Hematopoietic multipotent progenitor cell treated with erythropoietin and hydrocortisone succinate and interleukin-3 and kit ligand, for 8 days (in vitro differentiated cells): ENCODE measurements at places on chromosomes 1 and 21.

GRCh38 chr1:205792961-205793673 lies 17.8 kb upstream of the RAB29 start:
- no peak for DNase-seq

DNA sequence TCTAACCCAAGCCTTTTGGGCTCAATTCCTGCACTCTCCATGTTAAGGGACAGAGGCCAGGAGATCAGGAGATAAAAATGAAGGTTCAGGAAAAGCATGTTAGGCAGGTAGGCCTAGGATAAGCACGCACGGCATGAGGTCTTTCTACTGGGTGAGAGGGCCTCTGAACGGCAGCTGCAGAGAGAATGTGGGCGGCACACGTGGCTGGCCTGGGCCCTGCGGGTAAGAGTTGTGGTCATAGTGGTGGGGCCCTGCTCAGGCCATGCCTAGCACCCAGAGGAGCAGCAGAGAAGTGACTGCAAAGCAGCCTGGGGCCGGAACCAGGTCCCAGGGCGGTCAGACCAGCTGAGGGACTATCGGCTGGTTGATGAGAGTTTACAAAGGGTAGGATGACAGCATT lies 7.5 kb upstream of the FOXO6 start:
- DNase-seq: no peak

GRCh38 chr21:42518215-42518614 lies 4.6 kb downstream of the SLC37A1 start:
- DNase-seq: no peak

GRCh38 chr21:29481081-29481480 lies 182.4 kb downstream of the BACH1 start:
- no peak for DNase-seq

GRCh38 chr1:216626394-216627067 lies 96.7 kb downstream of the ESRRG start:
- peak; percentile 87 for DNase-seq

DNA sequence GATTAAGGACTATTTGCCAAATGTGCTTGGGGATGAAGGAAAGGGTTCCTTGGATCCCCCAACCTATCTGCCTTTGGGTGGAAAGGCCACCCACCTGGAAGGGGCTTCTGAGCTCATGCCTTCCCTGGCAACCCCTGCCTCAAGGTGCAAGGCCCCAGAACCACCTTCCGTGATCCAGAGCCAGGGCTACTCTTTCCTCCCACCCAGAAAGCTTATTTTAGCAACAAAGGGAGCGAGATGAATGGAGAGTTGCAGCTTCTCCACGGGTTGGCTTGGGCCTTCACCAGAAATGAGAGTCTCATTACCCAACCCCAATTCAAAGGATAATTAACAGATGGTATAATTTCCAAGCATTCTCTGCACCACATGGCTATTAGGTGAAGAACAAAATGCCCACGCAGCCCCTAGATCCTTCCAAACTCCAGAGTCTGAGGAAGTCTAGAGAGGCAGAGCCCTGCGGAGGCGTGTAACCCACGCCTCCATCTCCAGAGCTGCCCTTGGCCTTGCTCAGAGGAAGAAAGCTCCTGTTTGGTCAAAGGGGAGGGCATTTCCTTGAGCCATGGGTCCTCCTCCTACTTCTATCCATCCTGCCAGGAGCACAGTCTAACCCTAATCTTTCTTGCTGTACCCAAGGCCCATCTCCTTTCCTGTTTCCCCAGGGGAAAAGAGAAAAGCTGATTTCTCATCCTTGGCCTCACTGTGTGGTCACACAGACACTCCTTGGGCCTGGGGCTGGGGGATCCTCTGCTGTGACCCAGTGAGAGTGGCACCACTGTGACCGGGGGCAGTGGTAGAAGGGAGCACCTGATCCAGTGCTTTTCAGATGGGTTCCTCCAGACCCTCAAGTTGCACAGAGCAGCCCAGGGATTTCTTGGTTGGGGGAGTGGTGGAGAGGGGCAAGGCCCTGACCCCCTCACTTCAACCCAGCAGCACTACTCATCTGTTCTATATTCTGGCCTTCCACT lies 1.7 kb upstream of the CELSR2 start:
- DNase-seq: no peak

DNA sequence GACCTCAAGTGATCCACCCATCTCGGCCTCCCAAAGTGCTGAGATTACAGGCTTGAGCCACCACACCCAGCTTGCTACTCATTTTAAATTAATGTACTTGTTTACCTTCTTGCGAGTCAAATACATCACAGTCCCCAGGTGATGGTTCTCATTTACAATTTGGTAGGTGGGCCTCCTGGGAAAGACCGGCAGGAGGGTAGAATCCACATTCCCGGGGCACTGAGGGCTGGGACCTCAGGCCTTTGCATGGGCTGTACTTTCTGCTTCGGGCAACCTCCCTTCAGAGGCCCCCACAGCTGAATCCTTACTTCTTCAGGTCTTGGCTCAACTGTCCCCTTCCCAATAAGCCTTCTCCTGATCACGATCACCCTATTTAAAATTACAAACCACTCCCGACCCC lies 165.5 kb downstream of the KAZN start:
- DNase-seq: no peak

- peak; percentile 44 for DNase-seq
These were observed 477.1 kb downstream of the LMO4 start for GRCh38 chr1:87805666-87806378.

DNA sequence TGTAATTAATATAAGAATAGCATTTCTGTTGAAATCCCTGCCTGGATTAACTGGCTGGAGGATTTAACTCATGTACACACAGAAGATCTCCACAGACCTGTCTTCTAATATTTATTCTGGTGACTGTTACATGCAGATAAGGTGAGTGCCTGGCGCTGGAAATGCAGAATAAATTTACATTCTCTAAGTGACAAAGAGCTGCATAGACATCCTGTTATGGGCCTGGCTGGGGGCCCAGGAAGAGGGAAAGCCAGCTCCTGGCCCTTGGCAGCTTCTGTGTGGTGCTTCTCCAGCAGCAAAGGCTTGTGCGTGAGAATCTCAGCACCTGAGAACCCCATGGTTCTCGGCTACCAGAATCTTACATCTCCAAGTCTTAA lies 446.6 kb downstream of the PTPRU start:
- no peak for DNase-seq

- DNase-seq: no peak
These were observed 27.5 kb downstream of the SLC22A15 start for GRCh38 chr1:116003823-116004222.

DNA sequence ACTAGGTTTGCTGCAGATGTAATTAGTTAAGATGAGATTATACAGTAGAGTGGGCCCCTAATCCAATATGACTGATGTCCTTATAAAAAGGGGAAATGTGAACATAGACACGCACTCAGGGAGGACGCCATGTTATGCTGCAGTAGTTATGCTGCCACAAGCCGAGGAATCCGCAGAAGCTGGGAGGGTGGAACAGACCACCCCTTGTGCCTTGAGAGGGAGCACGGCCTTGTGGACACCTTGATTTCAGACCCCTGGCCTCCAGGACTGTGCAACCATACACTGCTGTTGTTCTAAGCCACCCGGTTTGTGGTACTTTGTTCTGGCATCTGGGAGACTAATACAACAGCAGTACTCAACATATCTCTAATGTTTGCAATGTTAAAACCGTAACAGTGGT lies 57.9 kb upstream of the HIVEP3 start:
- no peak for DNase-seq

GRCh38 chr21:43778469-43779335 lies 2.6 kb upstream of the CSTB start:
- DNase-seq: no peak

DNA sequence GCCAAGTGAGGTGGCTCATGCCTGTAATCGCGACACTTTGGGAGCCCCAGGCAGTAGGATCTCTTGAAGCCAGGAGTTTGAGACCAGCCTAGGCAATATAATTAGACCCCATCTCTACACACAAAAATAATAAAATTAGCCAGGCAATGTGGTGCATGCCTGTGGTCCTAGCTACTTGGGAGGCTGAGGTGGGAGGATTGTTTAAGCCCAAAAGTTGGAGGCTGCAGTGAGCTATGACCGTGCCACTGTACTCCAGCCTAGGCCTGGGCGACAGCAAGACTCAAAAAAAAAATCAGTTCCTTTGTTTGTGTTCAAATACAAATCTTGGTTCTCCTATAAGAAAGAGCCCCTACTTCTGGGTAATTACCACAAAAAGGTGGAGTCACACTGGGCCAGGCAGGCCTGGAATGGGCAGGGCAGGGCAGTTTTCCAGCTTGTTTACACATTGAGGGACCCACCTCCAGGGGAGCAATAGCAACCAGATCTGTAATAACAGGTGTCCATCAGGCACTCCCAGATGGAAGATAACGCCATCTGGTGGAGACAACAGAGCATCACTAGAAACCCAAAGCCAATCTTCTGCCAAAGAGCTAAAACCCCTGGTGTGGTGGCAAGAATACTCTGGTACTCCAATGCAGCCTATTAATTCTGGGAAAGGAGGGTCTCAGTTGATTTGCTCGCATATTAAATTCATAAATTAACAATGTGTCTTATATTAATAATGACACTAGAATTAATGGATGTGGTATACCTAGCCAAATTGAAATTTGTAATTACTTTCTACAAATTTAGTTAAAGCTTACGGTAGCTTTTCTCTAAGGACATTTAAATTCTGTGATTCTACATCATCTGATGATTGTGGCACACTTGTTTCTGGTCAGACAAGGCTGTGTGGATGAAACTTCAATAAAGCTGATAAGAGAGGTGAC lies 13.2 kb downstream of the PPP1R15B start:
- peak; percentile 84 for DNase-seq

DNA sequence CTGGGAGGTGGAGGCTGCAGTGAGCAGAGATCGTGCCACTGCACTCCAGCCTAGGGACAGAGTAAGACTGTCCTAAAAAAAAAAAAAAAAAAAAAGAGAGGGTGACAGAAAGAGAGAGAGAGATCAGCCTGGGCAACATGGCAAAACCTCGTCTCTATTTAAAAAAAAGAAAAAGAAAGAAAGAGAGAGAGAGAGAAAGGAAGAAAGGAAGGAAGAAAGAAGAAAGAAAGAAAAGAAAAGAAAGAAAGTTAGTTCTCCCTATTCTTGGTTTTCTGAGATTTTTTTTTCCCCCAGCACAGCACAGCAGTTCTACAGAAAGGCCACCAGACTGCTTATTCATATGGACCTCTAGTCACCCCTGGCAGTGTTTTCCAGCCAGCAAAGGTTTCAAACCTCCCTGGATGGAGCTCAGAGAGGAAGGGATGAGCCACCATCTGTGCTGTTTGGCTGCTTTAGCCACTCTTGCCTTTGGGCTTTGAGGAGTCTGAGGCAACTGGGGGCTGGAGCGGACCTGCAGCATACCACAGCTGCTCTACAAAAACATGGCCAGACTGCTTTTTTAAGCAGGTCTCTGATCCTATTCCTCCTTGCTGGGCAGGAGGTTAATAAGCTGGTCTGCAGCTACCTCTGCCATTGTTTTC lies 10.6 kb downstream of the S100A6 start:
- peak; percentile 58 for DNase-seq

DNA sequence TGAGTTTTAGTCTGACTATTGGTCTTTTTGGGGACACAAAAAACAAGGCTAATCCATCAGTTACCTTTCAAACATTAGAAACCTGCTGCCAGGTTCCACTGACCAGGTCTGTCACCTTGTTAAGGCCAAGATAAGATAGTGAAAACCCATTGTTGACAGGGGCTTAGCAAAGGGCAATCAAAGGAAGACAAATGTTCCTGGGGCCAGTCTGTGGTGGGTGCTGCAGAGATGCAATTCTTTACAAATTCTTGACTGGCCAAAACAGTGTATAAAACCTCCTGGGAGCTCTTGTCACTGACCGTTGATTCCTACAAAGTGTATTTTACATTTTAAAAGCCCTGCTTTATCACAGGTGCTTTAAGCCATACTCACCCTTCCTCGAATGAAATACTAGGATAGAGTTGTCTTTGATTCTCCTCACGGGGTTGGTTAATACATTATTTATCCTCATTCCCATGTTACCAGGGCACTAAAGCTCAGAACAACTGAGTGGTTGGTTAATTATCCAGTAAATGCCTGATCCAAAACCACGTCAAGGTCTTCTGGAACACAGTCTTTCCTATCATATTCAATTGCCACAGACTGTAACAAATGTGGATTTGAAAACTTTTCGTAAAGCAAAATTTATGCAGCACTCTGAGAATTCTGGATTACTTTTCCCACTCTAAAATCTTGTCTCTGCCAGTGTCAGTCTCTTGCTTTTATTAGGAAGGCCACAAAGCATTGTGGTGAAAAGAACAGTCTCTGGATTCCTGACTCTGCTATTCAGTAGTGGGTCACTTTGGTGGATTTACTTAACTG lies 77.2 kb downstream of the NRIP1 start:
- DNase-seq: no peak

DNA sequence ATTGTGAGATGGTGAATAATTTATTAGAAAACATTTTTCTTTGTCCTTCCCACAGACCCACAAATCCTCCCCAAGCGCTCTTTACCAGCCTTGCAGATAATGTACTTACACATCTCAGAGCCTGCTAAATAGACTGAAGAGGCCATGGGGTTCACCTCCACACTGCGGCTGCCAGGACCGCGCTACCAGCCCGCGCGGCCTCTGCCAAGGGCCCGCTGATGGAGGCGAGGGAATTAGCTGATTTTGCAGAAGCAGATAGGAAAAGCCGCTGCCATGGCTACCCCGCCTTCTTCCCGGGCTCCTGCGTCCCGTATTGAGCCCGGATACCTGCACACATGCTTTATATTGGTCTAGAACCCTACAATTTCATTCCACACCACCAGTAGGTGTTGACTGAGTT lies 248.0 kb upstream of the FOXD3 start:
- no peak for DNase-seq

- DNase-seq: no peak
These were observed 6.9 kb upstream of the TTC34 start for GRCh38 chr1:2808386-2808705.

DNA sequence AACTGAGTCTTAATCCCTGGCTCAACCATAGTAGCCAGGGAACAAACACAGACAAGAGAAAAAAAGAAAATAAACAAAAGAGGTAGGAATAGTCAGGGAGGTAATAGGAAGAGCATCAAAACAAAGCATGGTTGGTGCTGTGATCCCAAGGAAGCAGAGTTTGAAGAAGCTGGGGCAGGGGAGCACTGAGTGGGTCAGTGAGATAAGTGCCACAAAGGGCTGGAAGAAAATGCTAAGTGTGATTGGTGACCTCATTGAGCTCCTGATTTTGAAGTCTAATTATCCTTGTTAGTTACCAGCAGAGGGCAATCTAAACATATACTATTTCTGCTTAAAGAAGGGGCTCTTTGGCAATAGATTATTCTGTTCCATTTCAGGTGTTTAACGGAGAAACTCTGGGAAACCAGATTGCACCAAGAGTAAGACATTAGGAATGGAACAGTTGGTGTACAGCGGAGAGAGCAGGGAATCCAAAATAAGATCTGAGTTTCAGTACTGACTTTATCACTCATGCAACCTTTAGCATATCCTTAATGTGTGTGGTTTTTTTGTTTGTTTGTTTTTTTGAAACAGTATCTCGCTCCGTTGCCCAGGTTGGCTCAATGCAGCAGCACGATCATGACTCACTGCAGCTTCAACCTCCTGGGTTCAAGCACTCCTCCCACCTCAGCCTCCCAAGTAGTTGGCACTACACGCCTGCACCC lies 30.7 kb upstream of the KIAA1614 start:
- peak; percentile 75 for DNase-seq

DNA sequence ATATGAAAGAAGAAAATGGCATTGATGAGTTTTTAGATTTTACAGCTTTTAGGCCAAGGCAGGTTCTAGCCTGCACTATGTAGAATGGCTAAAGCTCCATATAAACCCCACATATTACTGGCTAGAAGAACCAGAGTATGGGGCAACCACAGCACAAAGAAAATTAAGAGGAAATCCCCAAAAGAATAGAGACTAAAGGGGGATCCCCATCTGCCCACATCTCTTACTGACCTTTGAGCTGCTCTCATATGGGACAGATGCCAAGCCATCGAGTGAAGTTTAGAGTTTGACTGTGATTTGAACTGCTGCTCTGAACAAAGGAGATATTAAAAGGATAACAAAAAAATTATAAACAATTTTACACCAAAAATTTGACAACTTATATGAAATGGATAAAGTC lies 102.2 kb upstream of the HAO2 start:
- DNase-seq: no peak
